ENCODE measurements at places on chromosomes 11 and 22.
A peak's percentile ranks its signal among the peaks of the same experiment; 100 is the strongest.

DNA sequence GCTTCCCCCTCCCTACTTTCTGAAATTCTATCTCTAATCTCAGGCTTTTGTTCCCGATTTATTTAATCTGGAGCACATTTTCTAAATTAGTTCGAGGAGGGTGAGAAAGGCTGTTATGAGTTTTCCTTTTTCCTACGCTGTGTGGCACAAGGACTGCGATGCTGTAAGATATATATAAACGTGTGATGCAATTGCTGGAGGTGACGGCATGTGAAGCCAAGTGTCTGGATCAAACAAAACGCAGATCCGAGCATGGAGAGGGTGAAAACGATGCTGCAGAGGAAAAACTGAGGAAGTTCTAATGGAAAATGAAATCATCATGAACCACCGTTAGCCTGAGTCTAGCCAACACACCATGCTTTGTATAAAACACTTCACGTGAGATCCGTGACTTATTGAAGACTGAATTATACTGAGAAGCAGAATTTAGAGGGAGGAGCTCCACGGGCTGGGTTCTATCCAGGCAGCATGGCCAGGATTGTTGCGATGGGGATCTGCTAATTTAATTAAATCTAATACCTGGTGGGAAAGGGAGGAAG is 4.4 kb downstream of the PKNOX2 start:
- H3K4me1 ChIP-seq, result peaks cover 15% of the 10 kb centered on the region
- no peak overlapping the region for H3K27ac ChIP-seq
- H3K4me3 ChIP-seq, result no peak overlapping the region

GRCh38 chr11:115042002-115042401 is 363.7 kb downstream of the NXPE2 start:
- no peak overlapping the region for H3K4me3 ChIP-seq
- no peak overlapping the region for H3K27ac ChIP-seq
- no peak for DNase-seq
- H3K27me3 ChIP-seq, result no peaks in the 10 kb centered on the region
- no peaks in the 10 kb centered on the region for H3K4me1 ChIP-seq

GRCh38 chr11:36447514-36447913 is 62.6 kb downstream of the TRAF6 start:
- no peak for DNase-seq
- H3K27ac ChIP-seq, result peak overlapping the region; percentile 83
- H3K4me1 ChIP-seq, result peaks cover 58% of the 10 kb centered on the region
- H3K4me3 ChIP-seq, result no peak overlapping the region
- no peaks in the 10 kb centered on the region for H3K27me3 ChIP-seq

- H3K4me3 ChIP-seq, result no peak overlapping the region
- peaks cover 8% of the 10 kb centered on the region for H3K4me1 ChIP-seq
- H3K27me3 ChIP-seq, result no peaks in the 10 kb centered on the region
- no peak for DNase-seq
- peaks cover 47% of the 10 kb centered on the region for H3K36me3 ChIP-seq
- peak overlapping the region; percentile 87 for H3K27ac ChIP-seq
Observed at GRCh38 chr11:63592975-63593395, 21.2 kb downstream of the PLAAT3 start.

GRCh38 chr11:58999291-58999680 is 60.0 kb downstream of the GLYATL1 start:
- H3K4me3 ChIP-seq, result no peak overlapping the region
- H3K4me1 ChIP-seq, result no peaks in the 10 kb centered on the region
- H3K36me3 ChIP-seq, result no peaks in the 10 kb centered on the region
- DNase-seq, result no peak

- peaks cover 7% of the 10 kb centered on the region for H3K36me3 ChIP-seq
- no peak overlapping the region for H3K27ac ChIP-seq
- DNase-seq, result no peak
- H3K4me3 ChIP-seq, result no peak overlapping the region
- no peaks in the 10 kb centered on the region for H3K27me3 ChIP-seq
Observed at GRCh38 chr11:57501953-57502352, 13.5 kb downstream of the SLC43A1 start.

DNA sequence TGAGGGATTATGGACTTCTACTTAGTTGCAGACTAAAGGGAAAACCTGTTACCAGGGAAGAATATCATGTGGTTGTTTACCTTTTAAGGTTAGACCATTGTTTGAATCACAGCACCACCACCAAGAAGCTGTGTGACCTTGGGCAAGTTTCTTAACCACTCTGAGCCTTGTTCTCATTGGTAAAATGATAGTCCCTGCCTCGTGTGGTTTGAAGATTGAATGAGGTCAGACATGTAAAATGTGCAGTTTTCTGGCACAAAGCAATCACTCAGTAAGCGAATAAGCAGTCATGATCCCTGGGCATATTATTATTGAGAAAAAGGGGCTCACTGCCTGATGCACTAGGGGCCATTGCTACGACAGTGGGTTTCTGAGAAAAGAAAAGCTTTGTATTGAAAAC is 28.3 kb downstream of the MOV10L1 start:
- no peak overlapping the region for H3K4me3 ChIP-seq
- H3K27ac ChIP-seq, result no peak overlapping the region
- H3K36me3 ChIP-seq, result peaks cover 2% of the 10 kb centered on the region
- DNase-seq, result no peak
- H3K4me1 ChIP-seq, result no peaks in the 10 kb centered on the region

DNA sequence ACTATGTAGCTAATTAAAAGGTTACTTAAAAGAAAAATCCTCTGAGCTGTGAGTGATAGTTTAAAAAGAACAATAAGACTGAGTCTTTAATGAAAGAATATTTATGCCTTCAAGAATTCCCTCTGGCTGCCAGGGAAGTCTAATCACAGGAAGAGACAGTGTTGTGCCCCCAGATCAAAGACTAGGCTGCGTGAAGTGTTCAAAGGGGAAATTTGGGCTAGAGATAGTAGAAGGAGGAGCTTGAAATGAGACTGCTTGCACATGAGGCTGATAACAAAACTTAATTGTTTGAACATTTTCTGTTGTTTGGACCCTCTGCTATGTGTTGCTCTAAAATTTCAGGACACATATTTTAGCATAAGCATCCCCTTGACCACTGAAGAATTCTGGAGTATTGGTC is 99.7 kb upstream of the MTNR1B start:
- no peak overlapping the region for H3K27ac ChIP-seq
- DNase-seq, result no peak
- H3K4me3 ChIP-seq, result no peak overlapping the region
- H3K27me3 ChIP-seq, result no peaks in the 10 kb centered on the region
- no peaks in the 10 kb centered on the region for H3K36me3 ChIP-seq

DNA sequence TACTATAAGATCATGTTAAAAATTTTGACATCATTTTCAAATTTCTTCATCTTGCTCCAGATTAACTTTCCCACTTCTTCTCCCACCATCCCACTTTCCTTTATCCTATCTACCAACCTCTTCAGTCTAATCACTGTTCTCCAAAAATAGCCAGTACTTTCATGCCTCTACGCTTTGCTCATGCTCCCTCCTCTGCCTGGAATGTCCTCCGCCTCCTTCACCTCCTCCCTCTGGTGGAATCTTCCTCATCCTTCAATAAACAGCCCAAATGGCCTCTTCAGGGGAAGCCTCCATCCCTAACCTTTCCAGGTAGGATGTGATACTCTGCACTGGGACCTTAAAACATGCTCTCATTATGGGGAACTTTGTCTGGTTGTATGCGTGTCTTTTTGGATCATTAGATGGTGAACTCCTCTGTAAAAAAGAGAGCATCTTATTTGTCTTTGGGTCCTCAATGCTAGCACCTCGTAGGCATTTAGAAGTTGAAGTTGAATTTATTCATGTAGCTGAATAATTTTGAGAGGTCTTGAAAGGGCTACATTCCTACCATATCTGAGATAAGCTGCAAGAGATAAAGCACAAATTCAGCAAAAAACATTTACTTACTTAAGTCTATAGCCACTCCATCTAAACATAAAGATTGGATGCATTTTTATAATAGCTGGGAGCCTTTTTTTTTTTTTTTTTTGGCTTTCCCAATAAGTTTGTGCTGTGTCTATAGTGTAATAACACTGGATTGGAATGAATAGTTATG is 8.0 kb upstream of the CSRP3 start:
- no peaks in the 10 kb centered on the region for H3K36me3 ChIP-seq
- H3K27me3 ChIP-seq, result peaks cover 57% of the 10 kb centered on the region
- H3K4me3 ChIP-seq, result no peak overlapping the region
- H3K4me1 ChIP-seq, result no peaks in the 10 kb centered on the region
- H3K27ac ChIP-seq, result no peak overlapping the region
- DNase-seq, result no peak

DNA sequence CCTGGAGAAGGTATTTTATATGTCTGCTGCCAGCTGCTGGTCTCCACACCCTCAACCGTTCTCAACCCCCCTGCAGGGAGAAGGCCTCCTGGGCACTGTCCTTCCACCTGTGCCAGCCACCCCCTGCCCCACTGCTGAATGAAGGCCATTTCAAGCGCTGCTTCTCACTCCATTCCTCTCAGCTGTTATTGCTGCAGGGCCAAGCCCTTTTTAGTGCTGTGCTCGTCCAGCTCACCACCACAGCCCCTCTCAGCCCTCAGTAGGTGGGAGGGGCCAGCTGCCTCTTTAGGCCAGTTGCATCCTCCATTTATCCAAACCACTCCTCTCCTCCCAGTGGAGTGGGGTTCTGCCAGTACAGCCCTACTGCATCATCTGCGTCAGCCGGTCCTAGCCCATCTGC is 1.8 kb upstream of the WBP2NL start:
- no peak overlapping the region for H3K4me3 ChIP-seq
- peaks cover 22% of the 10 kb centered on the region for H3K4me1 ChIP-seq
- H3K27me3 ChIP-seq, result peaks cover 14% of the 10 kb centered on the region

GRCh38 chr11:118608360-118609227 is 1.2 kb downstream of the PHLDB1 start:
- peak overlapping the region; percentile 89 for H3K4me3 ChIP-seq
- peaks cover 22% of the 10 kb centered on the region for H3K4me1 ChIP-seq
- H3K36me3 ChIP-seq, result peaks cover 20% of the 10 kb centered on the region
- DNase-seq, result peak; percentile 81
- H3K27me3 ChIP-seq, result no peaks in the 10 kb centered on the region
- H3K27ac ChIP-seq, result peak overlapping the region; percentile 88

DNA sequence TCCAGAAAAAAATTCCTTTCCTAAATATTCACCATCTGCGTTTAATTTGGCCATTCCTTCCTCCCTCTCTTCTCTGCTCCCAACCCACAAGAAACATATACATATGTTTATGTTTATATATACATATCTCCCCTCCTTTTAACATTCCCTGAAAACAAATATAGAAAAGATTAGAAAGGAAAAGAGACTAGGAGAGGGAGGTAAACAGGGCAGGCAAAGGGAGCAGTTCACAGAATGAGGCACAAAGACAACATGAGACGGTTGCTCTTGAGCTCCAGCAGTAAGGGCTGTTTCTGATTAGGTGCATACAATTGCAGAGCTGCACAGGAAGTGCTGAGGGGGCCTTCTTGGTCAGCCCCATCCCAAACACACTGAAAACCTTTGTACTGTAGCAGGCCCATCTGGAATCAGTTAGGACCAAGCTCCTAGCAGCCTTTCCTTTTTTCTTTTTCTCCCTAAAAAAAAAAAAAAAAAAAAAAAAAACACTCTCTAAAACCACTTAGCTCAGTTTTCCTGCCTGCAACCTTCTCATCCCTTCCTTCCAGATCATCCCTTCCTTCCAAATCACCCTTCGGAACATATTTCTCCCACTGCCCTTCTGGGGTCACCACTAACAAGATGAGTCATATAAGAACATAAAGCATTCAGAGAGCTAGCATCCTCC is 57.0 kb downstream of the RBFOX2 start:
- H3K27ac ChIP-seq, result no peak overlapping the region
- no peak for DNase-seq
- no peaks in the 10 kb centered on the region for H3K4me1 ChIP-seq
- peaks cover 62% of the 10 kb centered on the region for H3K27me3 ChIP-seq
- no peaks in the 10 kb centered on the region for H3K36me3 ChIP-seq

- no peaks in the 10 kb centered on the region for H3K36me3 ChIP-seq
- H3K27me3 ChIP-seq, result no peaks in the 10 kb centered on the region
- no peak for DNase-seq
- no peak overlapping the region for H3K27ac ChIP-seq
Observed at GRCh38 chr11:132185726-132186592, 815.5 kb downstream of the NTM start.

DNA sequence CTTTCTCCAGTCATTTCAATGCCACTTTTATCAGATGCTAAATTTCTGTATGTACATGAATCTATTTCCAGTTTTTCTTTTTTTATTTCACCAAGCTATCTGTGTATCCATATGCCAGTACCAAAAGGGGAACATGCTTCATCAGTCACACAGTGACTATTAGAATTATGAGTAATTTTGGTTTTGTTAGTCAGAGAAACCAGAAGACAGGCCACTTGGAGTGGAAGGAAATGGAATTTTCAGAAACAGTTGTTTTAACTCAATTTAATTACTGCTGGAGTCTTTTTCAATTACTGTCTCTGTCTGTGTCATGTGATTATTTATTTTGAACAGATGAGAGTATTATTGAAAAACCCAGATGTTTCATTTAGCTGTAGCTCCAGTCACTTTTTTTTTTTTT is 84.6 kb upstream of the ANO3 start:
- no peak overlapping the region for H3K27ac ChIP-seq
- DNase-seq, result no peak
- no peaks in the 10 kb centered on the region for H3K27me3 ChIP-seq
- H3K4me1 ChIP-seq, result no peaks in the 10 kb centered on the region

GRCh38 chr11:27699242-27699925 is 871 bp downstream of the BDNF start:
- peaks cover 20% of the 10 kb centered on the region for H3K4me1 ChIP-seq
- peaks cover 3% of the 10 kb centered on the region for H3K36me3 ChIP-seq
- H3K4me3 ChIP-seq, result peak overlapping the region; percentile 49
- no peak overlapping the region for H3K27ac ChIP-seq
- peaks cover 66% of the 10 kb centered on the region for H3K27me3 ChIP-seq

DNA sequence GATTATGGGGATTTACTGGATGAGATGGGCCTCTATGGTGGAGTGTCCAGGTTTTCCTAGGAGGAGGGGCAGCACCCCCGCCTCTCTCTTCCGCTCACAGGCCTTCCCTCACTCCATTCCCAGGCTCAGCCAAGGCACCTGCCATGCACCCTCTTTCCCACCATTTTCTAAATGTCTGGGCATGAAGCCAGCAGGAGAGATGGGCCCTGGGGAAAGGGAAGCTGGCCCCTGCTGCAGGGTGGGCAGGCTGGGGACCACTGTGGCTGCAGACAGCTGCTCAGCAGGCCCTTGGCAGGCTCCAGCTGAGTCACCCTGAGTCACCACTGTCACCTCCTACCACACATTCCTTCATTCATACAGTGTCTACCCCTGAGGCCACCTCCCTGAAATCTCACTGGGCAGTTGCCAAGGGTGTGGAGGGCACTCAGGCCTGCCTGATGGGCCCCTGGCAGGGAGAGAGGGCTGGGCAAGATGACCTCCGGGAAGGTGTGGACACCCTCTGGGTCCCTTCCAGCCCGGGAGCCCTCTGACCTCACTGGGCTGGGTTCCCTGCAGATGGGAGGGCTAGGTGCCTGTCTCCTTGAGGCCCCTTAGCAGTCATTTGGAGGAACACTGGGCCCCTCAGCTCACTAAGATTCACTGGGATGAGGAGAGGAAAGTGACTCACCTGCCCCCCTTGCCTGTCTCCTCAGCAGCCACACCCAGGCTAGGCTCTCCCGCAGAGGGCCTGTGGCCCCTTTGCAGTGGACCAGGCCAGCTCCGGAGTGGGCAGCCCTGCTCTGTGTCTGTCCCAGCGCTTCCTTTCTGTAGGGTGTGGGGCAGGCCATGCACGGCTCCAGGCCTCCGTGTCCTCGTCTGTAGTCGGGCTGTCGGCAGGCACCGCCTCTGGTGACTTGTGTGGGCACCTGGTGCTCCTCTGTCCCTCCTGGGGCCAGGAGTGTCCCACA is 7.8 kb downstream of the MYEOV start:
- peaks cover 29% of the 10 kb centered on the region for H3K4me1 ChIP-seq
- DNase-seq, result no peak
- no peak overlapping the region for H3K4me3 ChIP-seq
- H3K27ac ChIP-seq, result no peak overlapping the region
